ENCODE measurements at places on chromosomes 5 and 9. TPM values are rescaled to one million over a fixed set of nuclear protein-coding genes. Genes with fewer than 3 reads are reported as not detected.

Gene CARTPT
- not detected for total RNA-seq

Gene ABO
- total RNA-seq = 5.8 TPM

Gene BSPRY
- total RNA-seq = 0.79 TPM

Gene MZB1
- total RNA-seq = 182 TPM

Gene BTNL8
- total RNA-seq = 5.2 TPM

Gene KYAT1
- total RNA-seq = 4.7 TPM

Gene TAF1L
- total RNA-seq = 0.17 TPM

Gene TMEM171
- total RNA-seq = 16.3 TPM

Gene FGF1
- total RNA-seq = 0.47 TPM

Gene PCDHAC1
- 0.29 TPM for total RNA-seq

DNA sequence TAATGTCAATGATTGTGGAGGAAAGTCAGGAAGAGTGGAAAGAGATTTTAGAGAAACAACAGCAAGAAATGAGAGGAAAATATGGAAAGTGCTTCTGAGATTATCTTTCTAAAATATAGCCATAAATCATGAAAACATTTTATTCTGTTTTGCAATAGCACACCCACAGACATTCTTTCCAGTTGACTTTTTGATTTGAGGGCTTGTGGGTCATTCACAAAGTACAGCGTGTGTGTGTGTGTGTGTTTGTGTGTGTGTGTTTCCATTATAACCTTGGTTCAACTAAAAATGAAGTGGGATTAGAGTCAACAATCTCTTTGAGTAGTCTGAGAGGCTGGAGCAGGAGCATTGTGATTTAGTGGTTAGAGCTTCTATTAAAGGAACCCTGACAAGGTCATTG, 116.6 kb upstream of the GAS1 start:
- H3K4me1 ChIP-seq = no peaks in the 10 kb centered on the region
- H3K36me3 ChIP-seq = no peaks in the 10 kb centered on the region
- H3K27me3 ChIP-seq = no peaks in the 10 kb centered on the region

- no peak overlapping the region for H3K27ac ChIP-seq
- peaks cover 14% of the 10 kb centered on the region for H3K27me3 ChIP-seq
- no peaks in the 10 kb centered on the region for H3K4me1 ChIP-seq
Measured at GRCh38 chr9:132207839-132208615, 46.2 kb downstream of the NTNG2 start.

GRCh38 chr9:89223396-89223977, 44.9 kb upstream of the SHC3 start:
- no peaks in the 10 kb centered on the region for H3K4me1 ChIP-seq
- no peak overlapping the region for H3K27ac ChIP-seq
- H3K27me3 ChIP-seq = no peaks in the 10 kb centered on the region
- no peaks in the 10 kb centered on the region for H3K36me3 ChIP-seq

- H3K27ac ChIP-seq = no peak overlapping the region
- H3K36me3 ChIP-seq = peaks cover 85% of the 10 kb centered on the region
- H3K4me1 ChIP-seq = no peaks in the 10 kb centered on the region
Measured at GRCh38 chr9:83681490-83681889, 26.3 kb downstream of the UBQLN1 start.

GRCh38 chr5:132751444-132751843, 4.2 kb downstream of the CCNI2 start:
- no peak for DNase-seq
- H3K27me3 ChIP-seq = no peaks in the 10 kb centered on the region
- H3K4me1 ChIP-seq = peaks cover 5% of the 10 kb centered on the region

- no peak for DNase-seq
- H3K4me3 ChIP-seq = no peak overlapping the region
- peaks cover 89% of the 10 kb centered on the region for H3K36me3 ChIP-seq
- no peak overlapping the region for H3K27ac ChIP-seq
- H3K4me1 ChIP-seq = no peaks in the 10 kb centered on the region
Measured at GRCh38 chr9:71725590-71726338, 42.5 kb downstream of the CEMIP2 start.

DNA sequence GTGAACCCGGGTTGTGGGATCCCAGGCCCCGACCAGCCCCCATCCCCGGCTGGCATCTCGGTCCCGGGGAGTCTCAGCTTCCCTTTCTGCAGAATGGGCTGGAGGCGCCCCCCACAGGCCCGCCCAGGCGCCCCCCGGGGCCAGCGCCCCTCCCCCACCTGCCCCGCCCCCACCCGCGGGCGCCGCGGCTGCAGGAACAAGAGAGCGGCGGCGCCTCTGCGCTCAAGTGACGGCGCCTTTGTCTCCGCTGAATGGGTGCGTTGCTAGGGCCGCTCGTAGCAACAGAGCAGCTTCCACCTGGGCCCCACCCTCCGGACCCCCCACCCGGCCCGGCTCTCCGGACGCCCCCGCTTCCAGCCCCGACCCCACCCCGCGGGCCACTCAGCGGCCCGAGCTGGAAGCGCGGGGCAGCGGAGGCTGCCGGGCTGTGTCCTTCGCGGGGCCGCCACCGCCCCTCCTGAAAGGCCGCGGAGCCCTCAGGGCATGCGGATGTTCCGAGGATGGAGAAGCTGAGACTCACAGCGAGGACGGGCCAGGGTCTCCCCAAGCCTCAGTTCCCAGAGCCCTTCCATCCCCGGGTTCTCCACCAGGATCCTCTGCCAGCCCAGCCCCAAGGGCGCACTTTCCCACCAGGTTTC, 27.5 kb downstream of the ADGRD2 start:
- H3K4me1 ChIP-seq = peaks cover 57% of the 10 kb centered on the region
- H3K4me3 ChIP-seq = no peak overlapping the region
- peaks cover 56% of the 10 kb centered on the region for H3K27me3 ChIP-seq

- peak overlapping the region; percentile 31 for H3K27ac ChIP-seq
- peaks cover 16% of the 10 kb centered on the region for H3K4me1 ChIP-seq
- no peak overlapping the region for H3K4me3 ChIP-seq
- H3K27me3 ChIP-seq = no peaks in the 10 kb centered on the region
Measured at GRCh38 chr9:89549031-89549644, 51.2 kb upstream of the SEMA4D start.

DNA sequence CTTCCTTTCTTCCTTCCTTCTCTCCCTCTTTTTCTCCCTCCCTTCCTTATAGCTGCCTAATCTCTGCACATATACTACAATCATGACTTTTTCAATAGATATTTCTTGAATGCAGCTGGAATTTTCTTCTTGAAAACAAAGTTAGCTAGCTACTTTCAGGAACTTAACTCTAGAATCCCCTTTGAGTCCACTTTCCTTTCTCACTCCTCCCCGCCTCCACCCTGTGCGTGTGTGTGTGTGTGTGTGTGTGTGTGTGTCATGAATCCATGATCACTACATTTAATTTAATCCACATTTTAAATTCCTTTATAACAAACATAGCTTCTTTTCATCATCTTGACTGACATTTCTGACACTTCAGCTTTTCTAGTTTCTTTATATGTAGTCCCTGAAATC, 167.5 kb upstream of the KLF9 start:
- no peak overlapping the region for H3K27ac ChIP-seq
- DNase-seq = no peak
- H3K27me3 ChIP-seq = no peaks in the 10 kb centered on the region
- H3K4me3 ChIP-seq = no peak overlapping the region
- peaks cover 3% of the 10 kb centered on the region for H3K4me1 ChIP-seq

DNA sequence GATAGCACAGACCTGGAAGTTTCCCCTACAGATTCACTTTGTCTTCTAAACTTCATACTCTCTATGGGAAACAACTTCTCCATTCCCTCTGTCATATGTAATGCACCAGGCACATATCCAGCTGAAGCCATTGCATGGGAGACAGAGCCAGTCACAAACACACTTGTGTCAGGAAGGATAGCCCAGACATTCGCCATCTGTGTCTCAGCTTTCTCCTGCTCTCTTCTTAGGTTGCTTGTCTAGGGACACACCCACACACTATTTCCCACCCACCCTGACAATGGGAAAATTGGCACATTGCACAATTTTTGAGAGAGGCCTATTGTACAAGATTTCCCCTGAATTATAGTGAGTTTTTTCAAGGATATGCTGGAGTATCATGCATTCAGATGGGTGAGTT, 158.4 kb upstream of the MPDZ start:
- no peak for DNase-seq
- H3K36me3 ChIP-seq = no peaks in the 10 kb centered on the region
- H3K27ac ChIP-seq = no peak overlapping the region
- no peaks in the 10 kb centered on the region for H3K4me1 ChIP-seq

- no peak overlapping the region for H3K4me3 ChIP-seq
- DNase-seq = no peak
- H3K4me1 ChIP-seq = no peaks in the 10 kb centered on the region
Measured at GRCh38 chr5:82735160-82735789, 341.9 kb downstream of the TMEM167A start.

DNA sequence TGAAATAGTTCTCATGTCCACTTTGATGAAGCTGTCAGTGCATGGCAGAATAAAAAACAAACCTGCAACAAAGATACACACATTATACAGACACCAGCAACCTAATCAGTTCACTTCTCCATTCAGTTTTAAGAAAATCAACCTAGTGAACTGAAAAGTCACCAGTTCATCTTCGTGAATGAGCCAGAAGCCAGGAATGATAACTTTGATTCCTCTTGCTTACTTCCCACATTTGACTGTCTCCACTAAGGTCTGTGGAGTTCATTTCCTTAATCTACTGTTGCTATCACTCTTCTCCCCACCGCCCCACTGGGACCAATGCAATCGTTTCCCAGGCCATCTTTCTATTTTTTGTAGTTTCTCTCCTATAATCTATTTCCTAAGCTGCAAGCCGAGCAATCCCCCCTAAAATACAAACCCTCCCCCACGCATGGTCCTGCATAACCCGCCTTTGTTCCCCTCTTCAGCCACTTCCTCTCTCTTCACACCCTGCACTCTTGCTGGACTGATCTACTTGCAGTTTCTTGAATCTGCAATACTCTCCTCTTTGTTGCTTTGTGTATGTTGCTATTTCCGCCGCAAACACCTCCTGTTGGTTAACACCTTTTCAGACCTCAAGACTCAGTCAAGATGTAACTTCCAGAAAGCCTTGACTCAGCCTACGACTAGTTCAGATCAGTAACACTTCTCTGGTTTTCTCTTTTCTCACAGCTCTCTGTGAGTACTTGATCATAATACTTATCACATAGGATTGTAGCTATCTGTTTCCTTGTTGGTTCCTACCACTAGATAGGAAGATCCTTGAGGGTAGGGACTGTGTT, 16.6 kb downstream of the STOM start:
- peaks cover 94% of the 10 kb centered on the region for H3K4me1 ChIP-seq
- no peaks in the 10 kb centered on the region for H3K36me3 ChIP-seq
- DNase-seq = no peak
- H3K27me3 ChIP-seq = no peaks in the 10 kb centered on the region

- no peak for DNase-seq
- H3K4me3 ChIP-seq = peak overlapping the region; percentile 68
- H3K36me3 ChIP-seq = peaks cover 8% of the 10 kb centered on the region
- peak overlapping the region; percentile 98 for H3K27ac ChIP-seq
- H3K4me1 ChIP-seq = peaks cover 60% of the 10 kb centered on the region
Measured at GRCh38 chr5:179700401-179700918, 1.7 kb downstream of the CANX start.

- no peak overlapping the region for H3K27ac ChIP-seq
- H3K36me3 ChIP-seq = no peaks in the 10 kb centered on the region
- H3K4me1 ChIP-seq = no peaks in the 10 kb centered on the region
- H3K4me3 ChIP-seq = no peak overlapping the region
Measured at GRCh38 chr5:91830361-91830953, 447.3 kb upstream of the ARRDC3 start.

DNA sequence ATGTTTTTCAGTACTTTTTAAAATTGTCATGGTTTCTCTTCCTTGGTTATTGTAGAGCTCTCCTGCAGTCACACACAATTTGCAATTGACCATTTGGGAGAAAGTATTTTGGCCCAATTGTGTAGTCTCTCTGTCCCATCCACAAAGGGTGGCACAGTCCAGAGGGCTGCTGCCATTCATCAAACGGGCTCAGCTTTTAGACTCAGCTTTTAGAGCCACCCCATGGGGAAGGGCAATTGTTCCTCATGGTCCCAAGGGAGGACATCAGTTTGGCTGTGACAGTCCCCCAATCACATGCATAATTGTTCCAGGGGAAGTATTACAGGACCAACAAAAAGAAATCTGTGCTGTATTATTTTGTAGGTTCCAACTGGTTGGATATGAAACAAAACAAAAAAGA, 207.6 kb downstream of the ZNF462 start:
- H3K4me3 ChIP-seq = no peak overlapping the region
- no peaks in the 10 kb centered on the region for H3K27me3 ChIP-seq
- DNase-seq = no peak
- no peaks in the 10 kb centered on the region for H3K4me1 ChIP-seq
- no peaks in the 10 kb centered on the region for H3K36me3 ChIP-seq
- H3K27ac ChIP-seq = no peak overlapping the region

GRCh38 chr5:178462816-178463215, 127.4 kb downstream of the COL23A1 start:
- H3K4me3 ChIP-seq = no peak overlapping the region
- H3K27me3 ChIP-seq = no peaks in the 10 kb centered on the region
- H3K4me1 ChIP-seq = no peaks in the 10 kb centered on the region

DNA sequence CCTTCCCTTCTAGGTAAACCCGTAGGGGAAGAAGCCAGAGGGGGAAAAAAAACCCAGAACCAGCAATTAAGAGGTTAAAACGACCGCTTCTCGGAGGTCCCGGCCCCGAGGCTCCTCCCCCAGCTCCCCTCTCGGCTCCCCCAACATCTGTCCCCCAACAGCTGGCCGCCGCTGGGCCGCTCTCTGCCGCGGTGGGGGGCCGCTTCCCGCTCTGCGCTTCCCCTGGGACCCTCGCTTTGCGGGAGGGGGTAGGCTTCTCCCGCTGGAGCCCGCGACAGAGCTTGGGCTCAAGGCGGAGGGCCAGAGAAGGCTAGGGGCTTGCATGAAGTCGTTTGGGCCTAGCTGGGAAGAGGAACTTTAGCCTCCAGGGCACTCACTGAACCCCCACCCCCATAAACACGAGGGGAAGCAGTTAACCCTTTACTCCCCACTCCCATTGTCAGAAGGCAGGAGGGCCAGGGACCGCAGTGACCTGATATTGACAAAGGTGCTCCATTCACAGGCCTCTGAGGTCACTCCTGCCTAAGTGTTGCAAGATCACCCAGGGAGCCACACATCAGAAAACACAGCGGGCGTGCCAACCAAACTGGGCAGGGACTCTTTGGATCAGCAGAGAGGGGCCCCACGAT, 7.5 kb downstream of the LHX6 start:
- H3K36me3 ChIP-seq = no peaks in the 10 kb centered on the region
- peaks cover 12% of the 10 kb centered on the region for H3K4me1 ChIP-seq
- DNase-seq = no peak
- H3K27me3 ChIP-seq = peaks cover 99% of the 10 kb centered on the region
- no peak overlapping the region for H3K27ac ChIP-seq

- no peaks in the 10 kb centered on the region for H3K36me3 ChIP-seq
- no peak overlapping the region for H3K4me3 ChIP-seq
- DNase-seq = no peak
- no peaks in the 10 kb centered on the region for H3K4me1 ChIP-seq
- H3K27me3 ChIP-seq = no peaks in the 10 kb centered on the region
Measured at GRCh38 chr5:176519810-176520720, 17.1 kb downstream of the RNF44 start.

DNA sequence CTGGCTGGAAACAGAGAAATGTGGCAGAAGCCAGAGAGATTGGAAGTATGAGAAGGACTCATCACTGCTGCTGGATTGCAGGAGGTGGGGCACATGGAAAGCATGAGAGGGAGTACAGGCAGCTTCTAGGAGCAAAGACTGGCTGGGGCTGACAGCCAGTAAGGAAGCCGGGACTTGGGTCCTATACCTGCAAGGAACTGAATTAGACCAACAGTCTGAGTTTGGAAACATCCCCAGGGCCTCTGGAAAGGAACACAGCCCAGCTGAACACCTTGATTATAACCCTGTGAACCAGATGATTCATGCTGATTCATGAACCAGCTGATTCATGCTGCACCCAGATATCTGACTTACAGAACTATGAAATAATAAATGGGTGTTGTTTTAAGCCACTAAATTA, 93.4 kb downstream of the OSTF1 start:
- no peak overlapping the region for H3K4me3 ChIP-seq
- DNase-seq = no peak
- H3K27me3 ChIP-seq = no peaks in the 10 kb centered on the region
- no peaks in the 10 kb centered on the region for H3K4me1 ChIP-seq
- peaks cover 7% of the 10 kb centered on the region for H3K36me3 ChIP-seq

All from spleen (tissue), 13 donors.